Pulmonary artery endothelial cell (primary cell): ENCODE measurements at places on chromosomes 2 and 18.

- DNase-seq, result no peak
These were observed 129.7 kb downstream of the PHLPP1 start for GRCh38 chr18:62844850-62845643.

DNA sequence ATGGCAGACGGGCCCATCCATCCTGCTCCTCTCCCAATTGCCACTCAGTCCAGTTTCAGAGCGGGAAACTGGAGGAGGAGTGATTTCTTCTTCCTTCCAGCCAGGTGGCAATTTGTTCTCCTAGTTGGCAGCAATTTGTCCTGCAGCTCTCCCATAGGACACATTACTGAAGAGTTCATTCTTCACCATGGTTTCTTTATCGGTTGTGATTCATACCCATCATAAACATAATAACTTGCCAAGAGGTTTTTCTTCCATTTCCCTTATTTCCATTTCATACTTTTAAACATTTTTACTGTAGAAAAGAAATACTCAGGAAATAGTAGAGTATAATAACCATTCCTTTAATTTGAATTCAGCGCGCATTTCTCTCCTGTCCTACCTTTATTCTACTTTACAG lies 377.9 kb upstream of the RAB12 start:
- DNase-seq, result no peak

DNA sequence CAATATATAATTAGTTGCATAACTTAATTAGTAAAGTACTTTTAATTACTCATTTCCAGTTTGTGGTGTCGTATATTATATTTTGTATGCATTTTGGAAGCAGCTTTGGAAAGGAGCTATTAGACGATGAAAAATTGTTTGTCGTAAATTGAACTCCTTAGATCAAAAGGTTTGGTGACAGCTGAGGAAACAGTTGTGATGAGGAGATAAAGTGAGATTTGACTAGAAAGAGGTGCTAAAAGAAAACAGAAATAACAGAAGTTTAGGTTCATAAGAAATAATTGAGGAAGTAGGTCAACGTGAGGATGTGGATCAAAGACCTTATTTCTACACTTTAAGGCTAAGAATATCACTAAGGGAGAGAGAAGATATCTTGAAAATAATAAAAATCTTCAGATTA lies 141.9 kb upstream of the NETO1 start:
- no peak for DNase-seq

GRCh38 chr2:127389778-127390435 lies 2.1 kb upstream of the MAP3K2 start:
- no peak for DNase-seq

GRCh38 chr2:7031547-7032245 lies 114.5 kb downstream of the RNF144A start:
- DNase-seq, result no peak

- no peak for DNase-seq
These were observed 37.8 kb downstream of the GORASP2 start for GRCh38 chr2:170966648-170967396.

DNA sequence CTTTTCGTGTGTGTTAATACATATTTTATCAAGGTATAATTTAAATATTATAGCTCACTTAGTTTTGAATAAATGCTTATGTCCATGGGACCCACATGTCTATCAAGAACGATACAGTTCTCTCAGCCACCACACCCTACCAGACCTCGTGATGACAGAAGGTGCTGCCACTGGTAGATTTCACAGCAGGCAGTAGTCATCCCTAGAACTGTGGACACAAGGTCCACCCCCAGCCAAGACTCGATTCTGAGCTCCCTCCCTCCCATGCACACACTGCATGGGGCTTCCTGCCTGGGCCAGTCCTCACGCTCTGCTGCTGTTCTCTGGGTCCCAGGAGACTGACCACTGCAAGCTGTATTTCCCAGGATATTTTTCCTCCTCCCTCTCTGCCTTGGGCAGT lies 26.5 kb upstream of the CREB1 start:
- no peak for DNase-seq
